ENCODE measurements at places on chromosomes 5 and 9.

GRCh38 chr9:2923766-2924379 lies 80.0 kb upstream of the PUM3 start:
- no peak for DNase-seq

- no peak for DNase-seq
These were observed 21.3 kb upstream of the SMIM15 start for GRCh38 chr5:61183538-61183937.

DNA sequence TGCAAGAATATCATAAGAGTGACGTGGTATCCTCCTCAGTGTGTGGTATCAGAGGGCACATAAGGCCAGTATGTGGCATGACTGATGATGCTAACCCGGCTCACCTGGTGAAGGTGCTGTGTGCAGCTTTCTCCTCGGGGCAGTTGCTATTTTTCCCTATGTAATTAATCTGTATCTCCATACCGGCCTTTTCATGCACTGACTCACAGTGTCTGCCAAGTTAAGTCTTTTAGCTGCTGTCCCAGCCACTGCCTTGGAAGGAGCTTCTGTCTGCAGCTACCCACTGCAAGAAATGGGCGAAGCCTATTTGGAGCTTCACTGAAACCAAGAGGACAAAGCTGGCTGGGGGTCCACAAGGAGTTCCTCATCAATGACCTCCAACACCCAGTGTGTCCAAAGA lies 46.0 kb downstream of the NXNL2 start:
- no peak for DNase-seq

DNA sequence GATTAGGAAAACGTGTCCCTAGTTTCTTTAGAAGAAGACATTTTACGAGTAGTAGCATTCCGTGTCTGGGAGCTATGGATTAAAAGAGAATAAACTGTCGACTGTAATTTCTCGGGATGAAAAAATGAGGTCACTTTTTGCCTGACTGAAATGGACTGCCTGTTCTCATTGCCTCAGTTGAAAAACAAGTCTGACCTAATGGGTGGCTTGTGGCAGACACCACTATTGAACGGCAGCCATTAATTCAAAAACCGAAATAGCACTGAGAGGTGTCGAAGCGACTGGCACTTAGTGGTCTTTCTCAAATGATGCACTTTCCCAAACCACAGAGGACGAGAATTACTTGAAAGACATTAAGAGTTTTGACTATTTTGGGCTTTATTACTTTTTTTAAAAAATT lies 35.4 kb downstream of the OSTF1 start:
- DNase-seq: no peak

DNA sequence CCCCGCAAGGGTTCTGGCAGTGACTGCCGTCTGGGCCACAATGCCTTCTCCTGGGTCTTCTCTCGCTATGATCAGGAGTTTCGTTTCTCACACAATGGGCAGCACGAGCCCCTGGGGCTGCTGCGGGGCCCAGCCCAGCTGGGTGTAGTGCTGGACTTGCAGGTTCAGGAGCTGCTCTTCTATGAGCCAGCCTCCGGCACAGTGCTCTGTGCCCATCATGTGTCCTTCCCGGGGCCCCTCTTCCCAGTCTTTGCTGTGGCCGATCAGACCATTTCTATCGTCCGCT lies 7.0 kb downstream of the HDHD3 start:
- no peak for DNase-seq

DNA sequence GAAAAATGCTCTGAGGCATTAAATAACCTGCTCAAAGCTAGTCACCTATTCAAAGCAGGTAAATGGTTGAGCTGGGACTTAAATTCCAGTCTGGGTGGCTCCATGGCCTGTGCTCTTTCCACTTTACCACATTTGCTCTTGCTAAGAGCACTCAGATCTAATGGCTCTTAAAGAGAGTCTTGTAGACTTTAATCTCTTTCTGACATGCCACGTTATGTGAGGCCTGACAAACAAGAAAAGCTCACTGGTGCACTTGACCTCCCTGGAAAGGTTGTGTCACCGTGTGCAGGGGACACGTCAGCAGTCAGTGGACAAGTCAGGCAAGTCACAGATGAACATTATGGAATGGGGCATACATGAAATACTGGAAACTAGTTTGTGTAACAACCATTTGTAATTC lies 129.9 kb upstream of the RPS23 start:
- no peak for DNase-seq

GRCh38 chr9:130924448-130924788 lies 14.6 kb downstream of the FIBCD1 start:
- DNase-seq: no peak

- DNase-seq: no peak
These were observed 6.8 kb downstream of the CA9 start for GRCh38 chr9:35680331-35681105.

DNA sequence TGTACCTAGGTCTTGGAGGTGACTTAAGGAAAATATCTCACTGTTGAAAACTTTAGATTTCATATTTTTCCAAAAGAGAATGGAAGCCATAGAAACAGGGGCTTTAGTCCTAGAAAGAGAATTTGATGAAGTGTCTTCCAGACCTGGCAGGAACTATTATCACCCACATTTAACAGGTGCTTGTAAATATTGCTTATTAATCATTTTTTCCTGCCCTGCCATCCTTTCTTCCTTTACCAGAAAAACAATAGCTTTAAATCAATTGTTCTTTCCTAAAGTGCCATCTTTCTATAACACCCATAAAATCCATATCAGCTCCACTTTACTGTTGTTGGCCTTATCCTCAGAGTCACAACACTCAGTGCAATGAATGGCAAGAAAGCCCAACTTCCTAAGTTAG lies 350.9 kb downstream of the YTHDC2 start:
- no peak for DNase-seq

GRCh38 chr5:58800356-58800755 lies 217.5 kb downstream of the RAB3C start:
- no peak for DNase-seq

- no peak for DNase-seq
These were observed 343.4 kb downstream of the CDK5RAP2 start for GRCh38 chr9:120236596-120236995.

- DNase-seq: no peak
These were observed 220.8 kb upstream of the TBCA start for GRCh38 chr5:77996943-77997342.

GRCh38 chr5:150323092-150323491 lies 20.4 kb upstream of the ARSI start:
- DNase-seq: no peak

- DNase-seq: no peak
These were observed 14.1 kb downstream of the CAPSL start for GRCh38 chr5:35924122-35924949.

- no peak for DNase-seq
These were observed 234.8 kb downstream of the MED10 start for GRCh38 chr5:6143523-6143922.

DNA sequence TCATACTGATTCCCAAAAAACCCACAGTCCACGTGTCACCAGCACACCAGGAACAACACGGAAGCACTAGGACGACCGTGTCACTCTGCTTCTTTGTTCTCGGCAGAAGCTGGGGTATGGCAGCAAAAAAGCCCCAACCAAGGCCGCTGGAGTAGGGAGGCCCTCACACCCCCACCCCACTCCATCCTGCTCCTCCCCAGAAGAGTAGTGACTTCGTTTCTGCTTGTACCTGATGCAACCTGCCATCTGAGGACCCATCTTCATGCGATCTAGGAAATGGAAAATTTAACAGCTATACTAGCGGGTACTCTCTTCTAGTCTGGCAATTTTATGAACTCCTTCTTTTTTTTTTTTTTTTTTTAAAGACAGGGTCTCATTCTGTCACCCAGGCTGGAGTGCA lies 3.7 kb downstream of the UBAC1 start:
- DNase-seq: no peak

GRCh38 chr5:120103495-120103894 lies 360.6 kb upstream of the PRR16 start:
- DNase-seq: no peak

DNA sequence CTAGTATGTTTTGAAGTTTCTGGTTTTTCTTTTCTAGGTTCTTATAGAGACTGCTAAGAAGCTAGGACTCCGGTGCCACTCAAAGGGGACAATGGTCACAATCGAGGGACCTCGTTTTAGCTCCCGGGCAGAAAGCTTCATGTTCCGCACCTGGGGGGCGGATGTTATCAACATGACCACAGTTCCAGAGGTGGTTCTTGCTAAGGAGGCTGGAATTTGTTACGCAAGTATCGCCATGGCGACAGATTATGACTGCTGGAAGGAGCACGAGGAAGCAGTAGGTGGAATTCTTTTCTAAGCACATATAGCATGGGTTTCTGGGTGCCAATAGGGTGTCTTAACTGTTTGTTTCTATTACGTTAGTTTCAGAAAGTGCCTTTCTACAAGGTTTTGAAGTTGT lies 52.2 kb downstream of the MTAP start:
- DNase-seq: no peak

- DNase-seq: no peak
These were observed 215.8 kb downstream of the CEMIP2 start for GRCh38 chr9:71552480-71552879.

- no peak for DNase-seq
These were observed 197.9 kb downstream of the SH3GL2 start for GRCh38 chr9:17776735-17777134.

GRCh38 chr5:173752653-173753052 lies 135.5 kb upstream of the CPEB4 start:
- no peak for DNase-seq

- DNase-seq: no peak
These were observed 42.4 kb downstream of the FYB1 start for GRCh38 chr5:39176759-39177630.

All from stimulated activated CD8-positive, alpha-beta memory T cell treated with anti-CD3 and anti-CD28 coated beads, Interleukin-4, amount 100 ng/mL, for 1 hour (primary cell).